Stimulated activated CD4-positive, alpha-beta T cell treated with anti-CD3 and anti-CD28 coated beads, Interleukin-1b, Interleukin-23, amount 100 ng/mL, for 1 hour (primary cell): ENCODE measurements at places on chromosomes 13 and 19.

- DNase-seq: no peak
Measured at GRCh38 chr19:10915130-10916091, 13.0 kb downstream of the YIPF2 start.

- no peak for DNase-seq
Measured at GRCh38 chr19:38670921-38671398, 23.5 kb downstream of the ACTN4 start.

DNA sequence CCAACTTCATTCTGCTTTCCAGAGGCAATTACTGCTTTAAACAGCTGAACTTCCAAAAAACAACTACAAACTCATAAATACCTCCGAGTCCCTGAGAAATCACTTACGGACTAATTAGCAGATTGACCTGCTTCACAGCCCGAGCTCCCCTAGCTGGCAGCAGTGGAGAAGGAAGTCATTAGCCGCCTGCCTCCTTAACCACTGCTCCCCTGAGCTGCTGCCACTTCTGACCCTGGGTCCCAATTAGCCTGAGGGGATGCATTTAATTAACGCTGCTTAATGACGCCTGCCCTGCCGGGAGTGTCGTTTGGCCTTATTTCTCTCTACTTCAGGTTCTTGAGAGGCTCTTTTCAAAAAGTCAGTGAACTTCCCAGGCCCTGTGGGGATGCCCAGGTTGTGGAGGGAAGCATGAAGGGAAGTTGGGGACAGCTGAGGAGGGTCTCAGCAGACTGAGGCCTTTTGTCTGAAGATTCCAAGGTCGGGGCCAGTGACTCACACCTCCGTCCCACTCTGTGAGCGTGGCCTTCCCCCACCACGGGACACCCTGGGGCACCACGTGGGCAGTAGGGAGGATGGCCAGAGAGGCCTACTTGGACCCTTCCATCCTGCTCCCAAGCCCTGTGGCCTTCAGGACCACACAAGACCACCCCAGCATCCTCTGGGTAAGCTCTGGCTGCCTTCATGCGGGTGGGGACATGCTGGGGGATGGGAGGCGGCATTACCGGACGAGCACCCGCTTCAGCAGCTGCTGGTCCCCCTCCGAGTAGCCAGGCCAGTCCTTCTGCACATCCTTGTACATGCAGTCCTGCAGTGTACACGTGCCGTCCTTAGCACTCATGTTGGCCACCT is 19.8 kb upstream of the ISYNA1 start:
- no peak for DNase-seq

GRCh38 chr19:17346109-17346671 is 8.8 kb downstream of the GTPBP3 start:
- peak; percentile 41 for DNase-seq
